Frontal cortex (tissue), 4 donors: ENCODE measurements at places on chromosomes 5 and 9. TPM values are rescaled to one million over a fixed set of nuclear protein-coding genes. Genes with fewer than 3 reads are reported as not detected.

Gene BTNL9
- 2.9 TPM for total RNA-seq

Gene CSF1R
- total RNA-seq = 5.3 TPM

DNA sequence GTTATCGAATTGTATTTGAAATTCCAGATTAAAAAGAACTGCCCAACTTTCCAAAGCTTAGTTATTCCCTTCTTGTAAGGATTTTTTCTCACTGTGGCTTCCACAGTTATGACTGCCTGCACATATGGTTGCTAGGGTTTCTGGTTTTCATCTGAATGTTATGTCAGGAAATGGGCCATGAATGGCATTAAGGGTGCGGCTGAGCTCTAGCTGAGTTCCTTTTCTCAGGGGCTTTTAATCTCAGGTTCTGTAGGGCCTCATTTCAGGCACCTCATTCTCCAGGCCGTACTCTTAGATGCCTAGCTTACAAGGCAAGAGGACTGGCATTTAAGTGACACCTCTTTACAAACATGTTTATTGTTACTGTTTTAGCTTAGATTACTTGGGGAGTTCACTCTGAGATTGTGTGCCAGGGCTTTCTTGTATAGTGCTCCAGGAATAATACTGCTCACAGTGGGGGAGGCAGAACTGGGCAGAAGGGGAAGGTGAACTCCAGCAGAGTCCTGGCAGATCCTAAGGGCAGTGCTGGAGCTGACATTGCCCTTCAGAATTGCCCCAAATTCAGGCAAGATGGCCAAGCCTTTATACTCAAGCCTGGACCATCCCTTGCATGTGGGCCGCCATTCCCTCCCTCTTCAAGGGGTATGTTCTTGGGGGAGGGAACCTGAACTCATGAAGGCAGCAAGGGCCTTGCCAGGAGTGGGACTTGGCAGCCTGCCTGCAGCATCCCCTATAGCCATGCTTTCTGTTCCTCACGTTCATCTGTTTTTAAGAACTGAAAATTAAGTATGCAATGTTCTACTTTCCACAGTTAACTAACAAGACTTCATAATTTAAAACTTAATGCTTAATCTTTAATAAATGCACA lies 111.5 kb downstream of the KDM4C start:
- DNase-seq = no peak

Gene PCDHGA12
- 3.7 TPM for total RNA-seq

DNA sequence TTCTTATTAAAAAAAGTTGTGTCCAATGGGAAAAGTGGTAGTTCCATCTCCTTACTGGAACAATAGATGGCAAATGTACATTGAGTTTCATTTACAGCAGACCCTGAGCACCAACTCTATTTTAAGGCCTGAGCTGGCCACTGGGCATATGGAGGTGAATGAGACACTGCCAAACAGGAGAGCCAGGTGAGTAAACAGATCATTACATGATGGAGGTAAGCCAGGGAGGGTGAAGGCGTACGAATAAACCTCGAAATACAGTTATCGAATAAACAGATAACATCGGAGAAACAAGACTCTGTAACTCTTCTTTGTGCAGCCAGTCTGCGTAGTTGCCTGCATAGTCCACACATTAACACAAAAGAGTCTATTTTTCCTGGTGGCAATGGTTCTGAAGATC lies 446.4 kb upstream of the KLF4 start:
- no peak for DNase-seq

GRCh38 chr9:73079326-73079725 lies 72.3 kb upstream of the ANXA1 start:
- no peak for DNase-seq

GRCh38 chr9:76137931-76138330 lies 247.5 kb downstream of the PCSK5 start:
- DNase-seq = no peak

DNA sequence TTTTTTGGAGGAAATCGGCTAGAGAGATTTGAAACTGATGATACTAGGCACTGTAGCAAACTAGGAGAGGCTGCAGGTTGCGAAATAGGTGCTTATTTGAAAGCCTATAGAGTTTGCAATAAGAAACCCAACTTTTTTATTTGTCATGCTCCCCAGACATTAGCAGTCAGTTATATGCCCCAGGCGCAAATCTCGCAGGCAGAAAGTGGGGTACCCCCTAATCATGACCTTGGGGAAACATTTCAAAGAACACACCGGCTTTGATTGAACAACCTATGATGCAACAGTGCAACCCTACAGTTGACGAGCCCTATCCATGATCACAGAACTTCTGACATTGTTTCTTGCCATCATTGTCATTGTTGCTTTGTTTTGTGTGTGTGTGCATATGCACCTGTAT lies 510.5 kb downstream of the RAB3C start:
- DNase-seq = no peak

DNA sequence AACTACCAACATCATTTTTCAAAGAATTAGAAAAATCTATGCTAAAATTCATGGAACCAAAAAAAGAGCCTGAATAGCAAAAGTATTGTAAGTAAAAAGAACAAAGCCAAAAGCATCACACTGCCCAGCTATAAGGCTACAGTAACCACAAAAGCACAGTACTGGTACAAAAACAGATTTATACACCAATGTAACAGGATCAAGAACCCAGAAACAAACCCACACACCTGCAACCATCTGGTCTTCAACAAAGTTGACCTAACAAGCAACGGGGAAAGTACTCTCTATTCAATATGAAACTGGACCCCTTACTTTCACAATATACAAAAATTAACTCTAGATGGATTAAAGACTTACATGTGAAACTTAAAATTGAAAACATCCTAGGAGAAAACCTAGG lies 94.2 kb upstream of the TARS1 start:
- DNase-seq = no peak

GRCh38 chr9:78253285-78253684 lies 17.4 kb downstream of the CEP78 start:
- no peak for DNase-seq

DNA sequence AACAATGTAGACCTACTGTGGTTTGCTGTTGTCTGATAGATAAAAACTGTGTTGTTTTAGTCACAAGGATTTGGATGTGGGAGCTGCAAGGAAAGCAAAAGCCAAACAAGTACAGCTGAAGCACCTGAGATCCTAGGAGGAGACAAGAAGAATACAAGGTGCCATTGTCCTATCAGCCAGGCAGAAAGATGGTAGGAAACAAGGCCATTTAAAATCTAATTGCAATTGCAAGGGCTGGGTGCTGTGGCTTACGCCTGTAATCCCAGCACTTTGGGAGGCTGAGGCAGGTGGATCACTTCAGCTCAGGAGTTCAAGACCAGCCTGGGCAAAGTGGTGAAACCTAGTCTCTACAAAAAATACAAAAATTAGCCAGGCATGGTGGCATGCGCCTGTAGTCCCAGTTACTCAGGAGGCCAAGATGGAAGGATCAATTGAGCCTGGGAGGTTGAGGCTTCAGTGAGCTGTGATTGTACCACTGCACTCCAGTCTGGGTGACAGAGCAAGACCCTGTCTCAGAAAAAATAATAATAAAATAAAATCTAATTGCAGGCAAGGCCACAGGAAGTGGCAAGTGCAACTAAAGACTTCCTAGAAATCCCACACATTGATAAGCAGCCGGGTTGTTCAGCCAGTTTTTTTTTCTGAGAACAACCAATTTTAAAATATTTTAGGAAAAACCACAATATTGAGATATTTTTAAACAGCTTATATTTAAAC lies 22.6 kb downstream of the DOCK8 start:
- DNase-seq = no peak
